ENCODE measurements at places on chromosomes 5 and 9.
A peak's percentile ranks its signal among the peaks of the same experiment; 100 is the strongest.

- no peak for DNase-seq
These were observed 53.6 kb upstream of the CDH18 start for GRCh38 chr5:20041326-20042274.

DNA sequence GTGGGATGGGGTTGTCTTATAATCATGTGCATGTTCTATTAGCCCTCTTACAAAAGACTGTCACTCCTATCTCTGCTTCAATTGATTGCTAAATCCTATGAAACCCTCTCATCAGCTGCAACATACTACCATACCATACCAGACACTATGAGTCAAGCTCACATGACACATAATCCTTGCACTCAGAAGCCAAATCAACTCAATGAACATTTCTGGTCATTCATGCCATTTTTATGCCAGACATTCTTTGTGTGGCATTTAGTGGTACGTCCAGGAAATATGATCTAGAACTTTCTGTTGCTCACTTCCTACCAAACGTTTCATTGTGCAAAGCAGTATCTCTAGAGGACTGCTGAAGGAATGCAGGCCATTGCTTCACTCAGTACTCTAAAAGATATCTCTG is 159.2 kb upstream of the GNA14 start:
- no peak for DNase-seq

DNA sequence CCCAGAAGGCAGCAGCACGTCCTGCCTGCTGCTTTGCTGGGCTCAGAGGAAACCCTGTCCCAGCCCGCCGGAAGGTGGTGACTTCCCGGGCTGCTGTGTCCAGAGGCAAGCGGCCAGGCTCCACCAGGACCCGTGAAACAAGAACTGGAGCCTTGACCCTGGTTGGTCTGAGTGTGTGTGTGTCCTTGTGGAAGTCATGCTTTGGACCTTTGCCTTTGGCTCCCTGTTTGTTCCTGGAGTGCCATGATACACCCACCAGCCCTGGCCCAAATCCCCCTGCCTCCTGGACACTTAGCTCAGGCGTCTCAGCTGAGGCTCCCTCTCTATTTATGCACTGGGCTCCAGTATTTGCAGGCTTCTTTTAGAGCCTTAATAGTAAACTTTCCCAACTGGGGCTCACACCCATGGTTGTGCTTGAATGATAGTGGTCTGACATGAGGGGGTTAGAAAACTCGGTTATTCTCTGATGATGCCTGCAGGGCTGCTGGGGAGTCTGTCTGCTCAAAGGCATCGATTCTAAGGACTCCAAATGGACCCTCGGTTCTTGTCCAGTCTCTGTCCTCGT is 72.2 kb downstream of the C9orf50 start:
- DNase-seq, result no peak

- DNase-seq, result no peak
These were observed 68.4 kb downstream of the PAM start for GRCh38 chr5:102823441-102823874.

- DNase-seq, result no peak
These were observed 496.8 kb downstream of the MAT2B start for GRCh38 chr5:164002214-164002613.

DNA sequence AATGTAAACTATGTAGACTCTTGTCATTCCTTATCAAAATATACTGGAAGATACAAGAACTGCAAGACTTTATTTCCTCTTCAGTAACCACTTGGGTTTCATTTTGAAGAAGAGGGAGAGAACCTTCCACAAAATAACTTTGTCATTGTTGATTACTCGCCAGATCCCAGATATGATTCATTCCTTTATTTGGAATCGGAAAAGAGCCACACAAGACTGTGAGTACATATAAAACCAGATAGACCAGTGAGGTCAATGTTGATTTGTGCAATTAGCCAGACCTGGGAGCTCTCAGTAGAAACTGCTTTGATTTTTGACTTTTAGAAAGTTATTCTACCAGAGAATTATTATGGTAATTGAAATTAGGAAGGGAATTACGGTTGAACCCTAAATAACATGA is 146.1 kb downstream of the TMEM167A start:
- DNase-seq, result no peak

DNA sequence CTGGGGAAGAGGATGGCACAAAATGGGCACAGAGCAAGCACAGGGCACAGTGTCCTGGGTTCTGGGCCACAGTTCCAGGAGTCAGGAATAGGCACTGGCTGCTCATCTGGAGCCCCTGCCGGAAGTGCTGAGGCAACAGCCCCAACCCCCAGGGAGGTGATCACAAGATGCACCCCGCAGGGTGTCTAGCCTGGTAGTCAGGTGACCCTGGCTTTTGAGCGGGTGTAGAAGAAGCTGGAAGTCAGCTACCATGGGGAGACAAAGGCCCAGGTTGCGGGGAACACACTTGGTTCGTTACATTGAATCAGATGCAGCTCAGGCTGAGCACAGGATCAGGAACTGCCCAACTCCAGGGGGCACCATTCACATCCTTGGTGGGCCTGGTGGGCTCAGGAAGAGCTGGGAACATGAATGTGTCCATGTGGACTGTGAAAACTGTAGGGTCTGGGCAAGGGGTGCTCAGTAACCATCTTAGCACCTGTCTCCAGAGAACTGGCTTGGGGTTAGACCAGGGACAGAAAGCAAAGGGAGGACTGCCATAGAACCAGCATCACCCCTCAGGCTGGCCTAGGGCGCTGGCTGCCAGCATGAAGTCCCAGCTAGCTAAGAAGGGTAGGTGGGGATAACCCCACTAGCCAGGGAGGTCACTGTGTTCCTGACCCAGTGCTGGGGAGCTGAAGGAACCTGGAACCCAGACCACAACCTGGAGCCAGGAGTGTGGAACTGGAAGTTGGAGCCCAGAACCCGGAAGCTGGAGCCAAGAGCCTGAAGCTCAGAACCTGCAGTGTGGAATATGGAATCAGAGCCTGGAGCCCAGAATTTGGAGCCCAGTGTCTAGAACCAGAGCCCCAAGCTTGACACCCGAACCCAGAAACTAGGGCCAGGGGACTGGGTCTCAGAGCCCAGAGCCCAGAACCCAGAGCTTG is 6.1 kb upstream of the SLC34A1 start:
- DNase-seq, result no peak

- no peak for DNase-seq
These were observed 42.0 kb downstream of the PIP5K1B start for GRCh38 chr9:68747043-68747533.

DNA sequence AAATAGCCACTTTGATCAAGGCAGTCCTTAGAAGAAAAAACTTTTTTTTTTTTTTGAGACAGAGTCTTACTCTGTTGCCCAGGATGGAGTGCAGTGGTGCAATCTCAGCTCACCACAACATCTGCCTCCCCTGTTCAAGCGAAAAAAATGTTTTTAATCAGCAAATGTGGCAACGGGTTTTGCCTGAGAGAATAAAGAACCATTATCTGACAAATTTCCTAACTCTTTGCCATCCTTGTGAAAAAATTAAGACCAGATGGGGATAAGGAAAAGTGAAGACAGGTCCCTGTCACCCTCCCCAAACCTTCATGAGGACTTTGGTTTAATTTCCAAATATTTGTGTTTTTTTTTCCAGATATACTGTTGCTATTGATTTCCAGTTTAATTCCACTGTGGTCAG is 107.3 kb upstream of the SPOCK1 start:
- DNase-seq, result no peak

DNA sequence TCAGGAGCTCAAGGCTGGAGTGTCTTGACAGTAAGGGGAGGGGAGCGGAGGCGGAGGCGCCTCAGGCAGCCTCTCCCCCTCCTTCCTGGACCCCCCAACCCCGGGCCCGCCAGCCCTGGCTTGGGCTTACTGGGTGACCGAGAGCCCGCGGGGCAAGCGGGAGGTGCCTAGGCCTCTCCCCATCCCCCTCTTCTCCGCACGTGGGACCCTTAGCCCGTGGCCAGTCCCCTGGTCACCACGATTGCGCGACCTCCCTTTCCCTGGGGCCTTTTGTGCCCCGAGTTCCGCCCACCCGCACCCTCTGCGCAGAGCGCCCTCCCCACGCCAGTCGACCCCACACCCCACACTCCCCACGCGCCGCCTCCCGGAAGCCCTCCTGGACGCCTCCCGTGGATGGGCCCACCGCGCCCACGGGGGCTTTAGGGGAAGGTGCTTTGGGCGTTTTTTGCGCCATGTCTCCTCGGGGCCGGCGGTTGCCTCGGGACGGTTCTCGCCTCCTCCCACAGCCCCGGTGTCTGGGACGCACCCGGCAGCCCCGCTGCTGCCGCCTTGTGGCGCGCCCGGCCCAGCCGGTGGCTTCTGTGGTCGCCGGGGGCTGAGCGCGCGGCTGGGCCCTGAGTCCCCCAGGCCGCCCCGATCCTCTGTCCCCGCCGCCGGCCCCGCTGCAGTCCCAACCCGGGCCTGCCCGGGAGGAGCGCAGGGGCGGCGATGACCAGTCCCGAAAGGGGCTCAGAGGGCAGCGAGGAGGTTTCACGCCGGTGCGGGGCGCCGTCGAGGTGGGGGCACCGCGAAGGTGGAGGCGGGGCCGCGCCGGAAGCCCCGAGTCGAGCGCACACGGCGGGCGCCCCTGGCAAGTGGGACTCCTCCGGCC is 3.2 kb downstream of the TOR4A start:
- no peak for DNase-seq

GRCh38 chr5:163475411-163475810 is 15.0 kb downstream of the HMMR start:
- no peak for DNase-seq

DNA sequence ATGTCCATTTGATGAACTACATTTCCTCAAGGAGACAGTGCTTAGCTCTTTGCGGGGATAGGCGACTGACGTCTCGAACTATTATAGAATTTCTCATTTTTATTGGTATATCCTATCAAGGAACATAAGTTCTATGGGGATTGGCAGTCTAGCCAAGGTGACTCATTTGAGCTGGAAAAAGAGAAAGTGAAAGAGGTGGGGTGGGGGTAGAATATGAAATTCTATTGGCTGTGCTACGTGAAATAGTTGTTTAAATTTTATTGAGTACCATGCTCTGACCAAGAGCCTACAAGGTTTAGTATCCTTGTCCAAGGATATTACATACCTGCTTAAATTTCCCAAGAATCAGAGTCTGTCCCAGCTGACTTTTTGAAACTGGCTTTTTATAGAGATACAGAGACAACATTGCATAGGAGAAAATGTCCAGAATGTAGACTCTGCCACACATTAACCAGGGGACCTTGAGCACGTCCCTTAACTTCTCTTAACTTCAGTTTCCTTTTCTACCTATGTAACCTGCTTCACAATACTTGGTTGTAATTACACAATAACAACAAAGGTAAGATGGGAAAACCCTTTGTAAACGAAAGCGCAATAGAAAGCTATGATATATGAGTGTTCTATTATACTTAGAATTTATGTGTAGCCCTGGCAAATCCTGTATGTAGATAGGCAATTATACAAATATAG is 226.4 kb upstream of the WWC1 start:
- DNase-seq, result no peak

GRCh38 chr5:71972777-71973473 is 134.3 kb upstream of the MAP1B start:
- DNase-seq, result no peak

GRCh38 chr9:96585426-96585825 is 34.2 kb downstream of the CDC14B start:
- DNase-seq, result no peak

GRCh38 chr5:107085572-107085971 is 585.2 kb downstream of the EFNA5 start:
- DNase-seq, result no peak

GRCh38 chr5:115579747-115580173 is 22.5 kb downstream of the TICAM2 start:
- no peak for DNase-seq

DNA sequence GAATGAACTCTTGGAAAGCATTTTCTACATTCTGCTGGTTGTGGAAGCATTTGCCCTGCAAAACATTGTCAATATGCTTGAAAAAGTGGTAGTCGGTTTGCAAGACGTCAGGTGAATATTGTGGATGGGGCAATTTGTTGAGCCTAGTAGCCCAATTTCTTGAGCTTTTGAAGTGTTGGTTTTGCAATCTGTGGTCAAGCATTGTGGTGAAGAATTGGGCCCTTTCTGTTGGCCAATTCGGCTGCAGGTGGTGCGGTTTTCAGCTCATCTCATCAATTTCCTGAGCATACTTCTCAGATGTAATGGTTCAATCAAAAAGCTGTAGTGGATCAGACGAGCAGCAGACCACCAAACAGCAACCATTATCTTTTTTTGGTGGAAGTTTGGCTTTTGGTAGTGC is 426.8 kb upstream of the CDH9 start:
- DNase-seq, result no peak

DNA sequence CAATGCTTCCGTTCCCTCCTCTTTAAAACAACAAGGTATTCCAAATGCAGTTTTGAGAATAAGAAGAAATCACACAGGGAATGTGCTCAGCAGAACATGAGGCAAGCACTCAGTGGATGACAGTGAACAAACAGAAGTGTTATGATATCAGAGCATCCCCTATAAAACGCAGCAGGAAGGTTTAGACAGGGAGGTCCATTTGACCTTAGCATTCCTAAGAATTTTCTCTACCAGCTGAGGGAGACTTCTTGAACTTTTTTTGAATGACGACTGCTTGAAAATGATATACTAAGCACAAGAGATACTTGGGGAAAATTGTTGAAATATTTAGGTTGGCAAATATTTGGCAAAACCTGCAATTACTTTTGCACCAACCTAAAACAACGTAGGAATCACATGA is 3.9 kb downstream of the AMACR start:
- DNase-seq, result no peak

- DNase-seq, result peak; percentile 35
These were observed 523 bp downstream of the MAML1 start for GRCh38 chr5:179732918-179733771.

GRCh38 chr5:74460694-74461093 is 179.8 kb downstream of the ENC1 start:
- no peak for DNase-seq

DNA sequence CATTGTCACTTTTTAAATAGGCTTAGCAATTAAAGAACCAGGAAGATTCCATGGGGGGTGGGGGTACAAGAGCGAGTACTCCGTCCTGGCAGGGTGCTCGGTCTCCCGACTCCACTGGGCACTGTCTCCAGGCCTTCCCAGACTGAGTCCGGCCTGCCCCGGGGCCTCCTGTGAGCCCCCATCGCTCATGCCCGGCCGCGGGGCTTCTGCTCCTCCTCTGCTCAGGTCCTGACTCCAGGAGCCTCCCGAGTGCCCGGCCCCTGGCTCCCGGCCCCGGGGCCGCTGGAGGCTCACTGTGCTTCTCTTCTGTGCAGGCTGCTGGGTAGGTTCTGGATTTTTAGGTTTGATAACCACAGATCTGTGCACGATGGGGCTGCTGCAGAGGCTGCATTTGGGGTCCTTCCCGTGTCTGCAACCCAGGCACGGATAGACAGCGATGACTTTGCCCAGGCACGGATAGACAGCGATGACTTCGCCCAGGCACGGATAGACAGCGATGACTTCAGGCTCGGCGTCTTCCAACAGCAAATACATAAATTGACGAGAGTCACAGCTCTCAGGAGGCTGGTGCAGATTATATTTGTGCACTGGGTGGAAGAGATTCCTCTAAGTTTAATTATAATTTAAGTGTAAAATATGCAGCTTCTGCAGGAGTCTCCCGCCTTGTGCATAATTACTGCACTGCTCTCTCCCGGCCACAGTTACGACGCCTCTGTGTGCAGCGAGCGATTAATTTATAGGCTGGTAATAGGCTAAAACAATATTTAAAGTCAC is 74.8 kb upstream of the RXRA start:
- no peak for DNase-seq

Data from NCI-H345 (cell line).